ENCODE measurements at places on chromosomes 13 and 19.
A peak's percentile ranks its signal among the peaks of the same experiment; 100 is the strongest.

DNA sequence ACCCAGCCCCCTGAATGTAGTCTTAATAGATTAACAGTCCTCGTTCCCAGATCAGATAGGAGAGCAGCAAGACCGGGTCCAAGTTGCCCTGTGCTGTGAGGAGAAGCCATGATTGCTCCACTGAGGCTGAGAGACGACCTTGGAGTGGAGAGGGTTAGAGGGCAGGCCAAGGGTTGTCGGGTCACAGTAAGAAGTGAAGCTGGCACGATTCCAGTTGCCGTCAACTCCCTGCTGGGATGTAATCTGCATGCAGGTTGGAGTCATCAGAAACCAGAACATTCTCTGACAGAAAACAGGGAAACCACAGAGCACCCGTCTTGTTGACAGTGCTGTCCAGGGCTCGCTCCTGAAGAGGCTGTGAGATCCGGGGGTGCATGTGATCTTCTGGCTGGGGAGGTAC, 19.0 kb upstream of the ATP11A start:
- no peak for DNase-seq

- DNase-seq = no peak
Measured at GRCh38 chr13:36533806-36534205, 101.5 kb downstream of the CCNA1 start.

GRCh38 chr13:34420702-34421346, 521.2 kb upstream of the NBEA start:
- DNase-seq = no peak

GRCh38 chr19:4732680-4733114, 9.1 kb upstream of the DPP9 start:
- DNase-seq = peak; percentile 40

DNA sequence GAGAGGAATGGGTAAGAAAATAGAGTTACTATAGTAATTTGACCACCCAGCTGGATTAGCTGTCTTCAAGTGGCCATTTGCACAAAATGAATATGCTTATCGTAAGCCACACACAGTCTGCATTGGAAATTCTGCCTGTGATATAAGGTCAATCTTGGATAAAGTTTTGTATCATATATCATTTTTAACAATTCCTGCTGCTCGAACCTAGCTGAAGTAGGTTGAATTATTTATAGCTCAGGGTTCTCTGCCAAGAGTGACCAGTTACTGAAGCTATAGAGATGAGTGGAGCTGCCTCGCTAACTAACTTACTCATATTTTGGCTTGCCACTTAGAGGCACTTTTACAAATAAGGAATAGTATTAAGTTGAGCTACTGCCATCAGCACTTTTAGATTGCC, 220.9 kb downstream of the RGCC start:
- DNase-seq = no peak

DNA sequence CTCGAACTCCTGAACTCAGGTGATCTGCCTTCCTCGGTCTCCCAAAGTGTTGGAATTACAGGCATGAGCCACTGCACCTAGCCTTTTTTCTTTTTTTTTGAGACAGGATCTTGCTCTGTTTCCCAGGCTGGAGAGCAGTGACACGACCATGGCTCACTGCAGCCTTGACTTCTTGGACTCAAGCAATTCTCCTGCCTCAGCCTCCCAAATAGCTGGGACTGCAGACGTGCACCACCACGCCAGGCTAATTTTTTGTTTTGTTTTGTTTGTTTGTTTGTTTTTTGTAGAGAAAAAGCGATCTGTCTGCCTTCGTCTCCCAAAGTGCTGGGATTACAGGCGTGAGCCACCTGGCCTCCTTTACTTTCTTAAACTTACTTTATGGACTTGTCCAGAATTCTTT, 6.5 kb upstream of the SIN3B start:
- DNase-seq = no peak

GRCh38 chr19:9757544-9758501, 10.7 kb downstream of the ZNF846 start:
- DNase-seq = no peak

- DNase-seq = no peak
Measured at GRCh38 chr13:44294876-44295275, 78.7 kb upstream of the SERP2 start.

GRCh38 chr13:101283782-101284181, 132.5 kb downstream of the NALCN start:
- no peak for DNase-seq

DNA sequence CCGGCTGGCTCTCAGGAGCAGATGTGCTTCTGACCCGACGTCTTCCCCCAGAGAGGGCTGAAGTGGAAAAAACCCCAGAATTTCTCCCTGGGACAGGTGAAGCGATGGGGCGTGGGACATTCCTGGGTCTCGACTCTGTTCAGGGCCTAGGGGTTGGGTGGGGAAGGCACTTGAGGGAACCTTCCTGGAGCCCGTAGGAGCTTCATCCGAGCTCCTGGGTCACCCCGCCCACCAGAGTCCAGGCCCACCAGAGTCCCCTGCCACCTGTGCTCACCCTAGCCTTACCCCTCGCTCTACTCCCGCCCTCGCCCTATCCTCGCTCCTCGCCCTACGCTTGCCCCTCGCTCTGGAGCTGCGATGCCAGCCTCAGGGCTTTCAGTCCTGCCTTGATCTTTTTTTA, 23.2 kb downstream of the EPN1 start:
- no peak for DNase-seq

DNA sequence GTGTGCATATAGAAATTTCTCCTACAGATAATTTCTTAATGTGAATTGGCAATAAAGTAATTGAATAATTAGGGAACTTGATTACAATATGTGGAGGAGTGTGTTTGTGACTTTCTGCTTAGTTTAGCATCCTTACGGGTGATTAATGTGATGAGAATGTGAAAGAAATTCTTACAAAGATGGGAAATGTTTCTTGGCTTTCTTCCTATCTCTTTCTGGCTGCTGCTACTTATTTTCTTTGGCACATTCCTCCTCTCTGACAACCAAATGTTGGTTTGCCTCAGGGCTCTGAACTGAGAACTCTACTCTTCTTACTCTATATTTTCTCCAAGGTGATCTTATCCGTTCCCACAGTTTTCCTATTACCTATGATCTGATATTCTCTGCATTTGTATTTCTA, 300.1 kb downstream of the TBC1D4 start:
- no peak for DNase-seq

DNA sequence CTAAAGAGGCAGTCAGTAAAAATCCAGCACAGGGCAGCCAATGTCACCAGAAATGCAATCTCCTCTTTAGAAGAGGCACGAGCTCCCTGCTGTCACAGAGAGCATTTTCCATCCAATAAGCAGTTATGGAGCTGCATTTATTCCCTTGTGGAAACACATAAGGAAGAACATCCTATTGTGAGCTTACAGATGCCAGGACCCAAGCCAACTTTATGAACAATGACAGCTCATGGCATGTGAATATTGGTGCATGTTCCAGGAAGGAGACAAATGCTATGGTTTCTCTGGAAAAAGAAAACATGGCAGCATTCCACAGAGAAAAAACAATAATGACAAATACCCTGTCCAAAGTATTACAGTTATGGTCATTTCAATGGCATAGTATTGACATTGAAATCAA, 955.6 kb downstream of the UQCRFS1 start:
- no peak for DNase-seq

GRCh38 chr13:20128459-20128931, 32.4 kb downstream of the GJA3 start:
- DNase-seq = no peak

DNA sequence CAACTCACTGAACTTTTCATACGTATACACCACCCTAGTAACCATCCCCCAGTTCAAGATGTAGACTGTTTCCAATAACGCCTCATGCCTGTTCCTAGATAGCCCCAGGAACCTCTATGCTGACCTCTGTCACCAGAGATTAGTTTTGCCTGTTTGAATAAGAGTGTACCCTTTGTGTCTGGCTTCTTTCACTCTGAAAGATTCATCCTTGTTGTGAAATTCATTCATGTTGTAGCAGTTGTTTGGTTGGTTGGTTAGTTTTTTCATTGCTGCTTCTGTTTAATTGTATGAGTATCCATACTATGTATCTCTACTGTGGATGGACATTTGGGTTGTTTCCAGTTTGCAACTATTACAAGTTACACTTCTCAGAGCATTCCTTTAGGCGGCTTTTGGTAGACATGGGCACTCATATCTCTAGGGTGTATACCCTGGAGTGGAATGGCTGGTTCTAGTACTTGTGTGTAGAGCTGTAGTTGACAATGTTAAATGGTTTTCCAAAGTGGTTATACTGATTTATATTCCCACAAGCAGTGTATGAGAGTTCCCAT, 1.6 kb downstream of the RNASEH2B start:
- no peak for DNase-seq
